ENCODE measurements at places on chromosomes 2 and 18.

DNA sequence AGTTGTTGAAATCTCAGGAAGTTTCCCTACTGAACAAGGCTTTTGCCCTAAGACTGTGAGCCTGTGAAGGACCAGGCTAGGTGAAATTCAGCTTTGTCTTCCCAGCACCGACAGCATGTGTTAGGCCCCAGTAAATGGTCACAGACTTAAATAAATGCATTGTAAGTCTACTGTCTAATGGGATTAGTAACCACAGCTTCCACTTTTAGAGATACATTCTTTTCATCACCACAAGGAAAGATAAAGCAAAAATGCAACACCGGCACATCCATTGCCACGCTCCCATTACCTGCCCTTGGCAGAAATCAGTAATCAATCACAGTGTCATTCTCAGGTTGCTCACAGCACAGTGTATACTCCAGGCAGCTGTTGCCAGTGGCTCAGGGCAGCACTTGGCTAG lies 59.3 kb downstream of the CRACDL start:
- DNase-seq: no peak

DNA sequence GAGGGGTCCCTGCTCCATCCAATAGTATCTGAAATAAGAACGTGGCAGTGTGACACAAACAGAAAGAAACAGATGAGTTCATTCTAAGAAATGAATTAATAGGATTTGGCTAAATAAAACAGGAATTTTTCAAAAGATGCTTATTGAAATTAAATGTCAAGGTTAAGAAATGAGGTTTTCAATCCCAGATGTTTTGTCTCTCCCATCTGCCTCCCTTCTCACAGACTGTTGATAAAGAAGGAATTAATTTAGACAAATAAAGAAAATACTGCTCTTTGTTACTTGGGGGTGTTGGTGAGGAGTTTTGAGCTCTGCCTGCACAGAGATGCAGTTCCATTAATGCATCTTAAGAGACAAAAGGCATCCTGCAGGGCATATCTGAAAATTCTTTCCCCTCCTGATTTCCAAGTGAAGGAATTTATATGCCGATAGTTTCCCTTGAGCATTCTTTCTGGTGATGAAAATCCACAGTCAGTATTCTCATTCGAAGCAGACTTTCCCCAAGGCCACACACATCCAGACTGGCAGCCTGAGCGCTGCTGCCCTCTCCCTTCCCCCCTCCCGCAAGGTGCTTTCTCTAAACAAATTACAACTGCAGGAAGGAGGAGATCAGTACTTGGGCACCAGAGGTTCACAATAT lies 385.4 kb upstream of the RND3 start:
- DNase-seq: peak; percentile 15

GRCh38 chr2:233121856-233122255 lies 61.7 kb downstream of the INPP5D start:
- no peak for DNase-seq

DNA sequence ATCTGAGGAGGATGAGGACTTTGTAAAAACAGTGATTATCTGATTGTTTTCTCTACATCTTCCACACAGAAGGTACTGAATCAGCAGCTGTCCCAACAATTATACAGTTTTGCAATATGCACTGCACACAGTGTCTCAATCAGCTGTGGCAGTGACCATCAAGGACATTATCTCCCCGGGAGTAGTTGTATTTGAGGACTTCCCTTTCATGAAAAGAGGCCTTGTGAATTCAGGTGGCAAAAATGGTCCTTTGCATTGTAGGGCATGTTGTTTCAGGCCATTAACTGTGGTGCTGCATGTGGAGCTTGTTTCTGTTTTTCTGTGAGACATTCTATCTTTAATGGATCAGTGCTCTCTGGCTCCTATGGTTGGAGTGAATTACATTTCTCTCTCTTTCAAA lies 779.4 kb upstream of the FSHR start:
- no peak for DNase-seq

- peak; percentile 77 for DNase-seq
Measured at GRCh38 chr2:10042301-10043161, 819 bp upstream of the KLF11 start.

DNA sequence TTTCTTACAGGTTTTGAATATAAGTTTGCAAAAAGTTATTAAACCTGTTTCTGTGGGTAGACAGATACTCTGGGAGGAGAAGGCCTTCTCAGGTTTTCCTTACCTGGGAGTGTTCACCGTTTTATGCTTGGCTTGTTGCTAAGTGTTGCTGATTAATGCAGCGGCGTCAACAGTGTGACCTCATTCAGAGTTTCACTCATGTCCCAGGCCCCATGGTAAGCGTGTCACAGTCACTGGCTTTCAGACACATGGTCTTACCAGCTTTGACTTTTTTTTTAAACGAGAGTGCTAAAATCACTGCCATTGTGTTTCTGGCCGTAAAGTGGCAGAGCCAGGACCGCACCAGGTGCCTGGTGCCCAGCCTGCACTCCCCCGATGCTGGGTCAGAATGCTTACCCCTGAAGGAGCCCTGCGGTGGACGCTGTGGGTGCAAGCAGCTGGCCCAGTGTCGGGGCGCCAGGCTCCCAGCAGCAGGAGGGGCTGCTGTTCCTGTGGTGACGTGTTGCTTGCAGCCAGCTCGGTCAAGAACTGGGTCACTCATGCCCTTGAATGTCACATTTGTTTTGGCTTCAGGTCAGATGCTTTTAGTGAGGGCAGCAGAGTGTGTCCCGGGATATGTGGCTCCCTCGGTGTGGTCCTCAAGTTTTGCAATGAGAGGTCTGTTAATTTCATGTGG lies 3.5 kb downstream of the CAPN10 start:
- DNase-seq: no peak

GRCh38 chr18:9240270-9240669 lies 94.3 kb upstream of the TWSG1 start:
- no peak for DNase-seq
